ENCODE measurements at places on chromosomes 7 and 10. TPM values are rescaled to one million over a fixed set of nuclear protein-coding genes. Genes with fewer than 3 reads are reported as not detected.

- ATAC-seq = no peak
Observed at GRCh38 chr10:12489357-12489756, 140.0 kb downstream of the CAMK1D start.

Gene MMP21
- total RNA-seq = not detected

GRCh38 chr10:17199351-17199804, 2.1 kb downstream of the TRDMT1 start:
- no peak for ATAC-seq

DNA sequence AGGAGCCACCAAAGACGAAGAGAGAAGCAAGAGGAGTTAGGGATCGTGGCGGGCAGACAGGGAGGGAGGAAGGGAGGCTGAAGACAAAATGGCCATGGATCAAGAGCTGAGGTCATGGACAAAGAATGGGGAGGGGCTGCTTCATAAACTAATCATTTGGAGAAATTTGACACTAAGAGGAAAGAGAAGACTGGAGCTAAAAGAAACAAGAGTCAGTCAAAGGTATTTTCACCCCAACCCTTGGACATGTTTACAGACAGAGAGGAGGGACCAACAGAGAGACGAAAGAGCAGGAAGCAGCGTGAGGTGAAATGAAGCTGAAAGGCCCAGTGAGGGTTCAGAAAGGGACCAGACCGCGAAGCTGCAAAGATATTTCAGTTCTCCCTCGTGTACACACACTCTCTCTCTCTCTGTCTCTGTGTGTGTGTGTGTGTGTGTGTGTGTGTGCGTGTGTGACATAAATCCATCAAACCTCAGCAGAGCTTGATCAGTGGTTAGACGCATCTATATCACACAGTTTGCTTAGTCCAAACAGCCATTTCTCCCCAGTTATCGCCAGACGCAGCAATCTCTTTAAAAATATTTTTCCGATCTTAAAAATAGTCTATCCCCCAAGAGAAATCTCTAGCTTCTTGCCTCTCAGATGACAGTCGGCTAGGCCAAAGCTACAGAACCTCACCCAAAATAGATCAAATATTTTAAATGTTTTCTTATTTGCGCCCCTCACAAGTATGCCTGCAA, 12.5 kb upstream of the CALD1 start:
- ATAC-seq = no peak

Gene GARIN1A
- 1.8 TPM for total RNA-seq

Gene COBL
- total RNA-seq = not detected

DNA sequence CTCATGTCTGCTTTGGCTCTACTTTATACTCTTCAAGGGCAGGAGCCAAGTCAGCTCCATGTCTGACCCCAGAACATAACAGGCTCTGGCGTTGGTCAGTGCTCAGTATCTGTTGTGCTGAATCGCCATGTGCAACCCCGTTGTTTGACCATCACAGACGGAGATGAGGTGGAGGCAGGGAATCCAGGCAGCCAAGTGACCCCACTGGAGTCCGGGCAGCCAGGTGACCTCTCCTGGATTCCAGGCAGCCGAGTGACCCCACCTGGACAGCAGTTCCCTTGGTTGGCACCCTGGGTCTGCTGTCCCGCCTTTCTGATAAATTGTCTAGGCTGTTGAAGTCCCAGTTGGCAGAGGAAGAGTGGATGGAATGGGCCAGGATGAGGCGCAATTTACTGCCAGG, 232.2 kb downstream of the TCERG1L start:
- no peak for ATAC-seq

DNA sequence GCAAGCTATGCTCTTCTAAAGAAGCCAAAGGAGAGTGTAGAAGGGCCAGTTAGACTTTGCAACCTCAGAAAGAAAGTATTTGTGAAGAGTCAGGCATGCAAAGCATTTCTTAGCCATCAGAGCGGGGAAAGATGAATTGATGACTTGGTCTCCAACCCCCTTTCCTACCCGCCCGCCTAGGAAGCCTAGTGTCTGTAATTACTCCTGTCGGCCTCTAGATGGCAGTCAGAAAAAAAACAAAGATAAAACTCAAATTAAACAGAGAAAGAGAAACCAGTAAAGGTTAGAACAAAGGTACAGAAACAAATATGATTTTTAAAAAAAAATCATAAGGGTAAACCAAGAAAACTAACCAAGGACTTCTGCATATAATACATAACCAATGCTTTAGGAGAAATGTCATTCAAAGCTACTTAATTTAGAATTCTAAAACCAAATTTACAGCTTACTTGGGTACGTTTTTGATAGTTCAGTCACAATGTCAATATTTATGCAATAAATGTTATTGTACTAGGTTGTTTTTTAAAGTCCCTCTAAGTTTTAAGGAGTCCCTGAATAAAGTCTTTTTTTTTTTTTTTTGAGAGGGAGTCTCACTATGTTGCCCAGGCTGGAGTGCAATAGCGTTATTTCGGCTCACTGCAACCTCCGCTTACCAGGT, 97.6 kb downstream of the LYZL1 start:
- no peak for ATAC-seq

Gene GJD4
- total RNA-seq = not detected

Measured in activated T-helper 17 cell treated with anti-CD3 and anti-CD28 coated beads, Interleukin-2, amount 50 U/mL, for 72 hours (primary cell).